ENCODE measurements at places on chromosomes 4 and X.

- no peak for DNase-seq
Measured at GRCh38 chr4:112677519-112678091, 40.7 kb downstream of the LARP7 start.

GRCh38 chr4:85050736-85051135 lies 84.2 kb upstream of the WDFY3 start:
- DNase-seq = no peak

- no peak for DNase-seq
Measured at GRCh38 chr4:40205259-40206198, 8.7 kb downstream of the RHOH start.

DNA sequence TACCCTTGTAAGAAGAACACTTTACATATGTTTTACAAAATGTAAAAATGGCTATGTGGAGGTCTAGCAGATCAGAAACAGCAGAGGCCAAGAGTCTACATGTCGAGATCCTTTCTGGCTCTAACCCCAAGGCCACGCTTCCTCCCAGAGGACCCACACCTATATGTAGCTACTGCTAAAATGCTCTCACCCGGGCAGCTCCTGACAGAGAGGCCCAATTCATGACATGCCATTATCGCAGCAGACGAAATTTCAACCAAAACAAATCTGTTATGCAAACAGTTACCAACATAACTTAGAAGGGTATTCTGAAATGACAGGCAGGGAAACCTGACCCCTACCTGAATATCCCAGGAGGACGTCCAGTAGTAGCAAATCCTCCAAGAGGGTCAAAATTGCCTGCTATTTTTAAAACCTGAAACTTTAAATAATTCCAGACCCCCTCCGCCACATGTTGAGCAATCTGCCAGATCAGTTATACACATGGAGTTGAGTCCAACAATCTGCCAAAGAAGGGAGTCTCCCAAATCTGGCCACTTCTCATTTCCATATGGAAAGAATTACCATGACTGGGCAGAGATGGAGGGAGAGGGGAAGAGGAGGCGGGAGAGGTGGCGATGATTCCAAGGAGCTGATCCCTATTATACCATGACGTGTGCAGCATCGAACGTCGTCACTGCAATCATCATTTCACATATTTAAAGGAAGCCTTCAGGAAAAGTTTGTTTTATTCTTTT lies 192.9 kb upstream of the TBL1X start:
- DNase-seq = no peak

DNA sequence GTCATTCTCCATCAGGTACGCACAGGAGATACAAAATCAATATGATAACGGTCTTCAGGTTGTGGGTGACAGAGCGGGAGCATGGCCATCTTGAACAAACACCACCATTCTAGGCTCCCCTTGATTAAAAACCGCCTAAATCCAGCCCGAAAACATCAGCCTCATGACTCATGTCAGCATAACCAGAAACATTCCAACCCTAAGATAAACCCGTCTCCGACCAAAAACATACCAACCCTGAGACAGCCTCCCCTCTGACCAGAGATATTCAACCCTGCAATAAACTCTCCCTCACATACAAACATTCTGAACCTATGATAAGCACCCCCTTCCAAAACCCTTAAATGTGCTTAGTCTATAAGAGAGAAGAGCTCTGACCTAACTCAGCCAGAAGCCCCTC lies 157.9 kb downstream of the DHRSX start:
- DNase-seq = no peak

DNA sequence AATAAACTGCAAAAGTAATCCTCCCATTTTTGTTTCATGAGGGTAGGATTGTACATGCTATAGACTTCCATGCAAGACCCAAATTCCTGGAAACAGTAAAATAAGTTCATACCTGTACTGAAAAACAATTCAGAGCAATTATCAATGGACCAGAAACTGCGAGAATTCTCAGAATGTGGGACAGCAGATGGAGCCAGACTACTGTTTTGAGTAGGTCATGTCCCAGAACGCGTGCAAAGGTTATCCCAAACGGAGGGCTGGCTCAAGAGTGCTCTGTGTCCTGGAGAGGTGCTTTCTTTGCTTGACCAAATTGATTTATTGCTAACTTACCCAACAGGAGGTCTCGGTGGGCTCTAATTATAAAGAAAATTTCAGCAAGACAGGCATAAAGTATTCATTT lies 1.7 kb upstream of the MAGEH1 start:
- no peak for DNase-seq

GRCh38 chr4:123790681-123791080 lies 394.1 kb downstream of the SPRY1 start:
- no peak for DNase-seq

DNA sequence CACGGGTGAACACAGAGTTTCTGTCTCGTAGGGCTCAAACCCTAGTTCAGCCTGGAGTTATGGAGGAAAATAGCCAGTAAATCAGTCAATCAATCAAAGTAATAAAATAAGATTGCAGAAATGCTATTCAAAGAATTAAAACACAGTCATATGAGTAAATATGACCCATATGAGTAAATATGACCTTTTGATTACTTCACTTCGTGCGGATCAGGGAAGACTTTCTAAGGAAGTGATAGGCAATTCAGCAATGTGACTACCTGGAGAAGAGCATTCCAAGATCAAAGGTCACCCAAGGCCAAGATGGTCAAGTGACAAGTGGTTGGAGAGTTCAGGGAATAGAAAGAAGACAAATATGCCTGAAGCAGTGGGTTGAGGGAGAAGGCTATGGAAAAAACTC lies 722.6 kb downstream of the ADGRL3 start:
- no peak for DNase-seq

DNA sequence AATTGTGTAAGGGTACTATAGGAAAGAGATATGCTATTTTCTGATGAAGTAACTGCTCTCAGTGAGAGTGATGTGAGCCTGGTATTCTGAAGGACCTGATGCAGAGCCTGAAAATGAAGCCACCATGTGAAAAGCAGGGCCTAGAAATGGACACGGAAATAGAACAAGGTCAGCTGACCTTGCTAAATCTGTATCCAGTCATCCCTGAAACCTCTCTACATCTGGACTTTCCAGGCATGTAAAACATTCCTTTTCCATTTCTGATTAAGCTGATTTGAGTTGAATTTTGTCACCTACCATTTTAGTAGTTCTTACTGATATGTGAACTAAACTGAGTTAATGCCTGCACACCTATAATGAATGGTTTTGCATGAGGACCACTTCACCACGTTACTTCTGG lies 72.4 kb upstream of the NEIL3 start:
- DNase-seq = no peak

DNA sequence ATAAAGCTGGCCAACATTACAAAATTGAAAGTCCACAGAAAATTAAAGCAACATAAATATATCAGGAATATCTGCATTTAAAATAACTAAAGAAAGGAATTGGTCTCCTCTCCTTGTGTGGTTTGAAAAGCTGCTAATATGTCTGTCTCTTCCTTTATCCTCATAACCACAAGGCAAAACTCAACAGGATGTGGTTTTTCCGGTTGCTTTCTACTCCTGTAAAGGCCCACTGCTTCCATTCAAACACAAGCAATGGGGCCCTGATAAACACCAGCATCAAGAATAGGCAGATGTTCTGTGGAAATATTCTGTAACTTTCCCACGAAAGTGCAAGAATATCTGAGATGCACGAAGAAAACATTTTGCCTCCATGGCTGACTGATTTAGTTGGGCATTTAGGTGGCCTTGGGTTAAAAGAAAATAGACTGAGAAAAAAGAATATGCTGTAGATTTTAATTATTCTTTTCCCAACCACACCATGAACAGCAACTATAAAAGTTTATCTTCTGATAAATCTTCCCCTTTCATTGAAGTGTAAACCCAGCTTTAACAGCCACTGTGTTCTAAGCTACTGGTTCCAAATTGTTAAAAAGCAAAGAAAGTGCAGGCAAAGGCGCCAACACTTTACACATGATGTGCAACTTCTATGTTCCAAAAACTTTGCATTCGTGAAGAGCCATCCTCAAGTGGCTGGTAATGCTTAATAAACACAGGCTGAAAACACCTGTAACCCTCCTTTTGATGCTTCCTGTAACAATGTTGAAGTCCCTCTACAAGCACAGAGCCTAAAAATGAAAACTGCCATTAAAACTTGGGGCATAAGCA lies 50.5 kb upstream of the NDST3 start:
- no peak for DNase-seq

DNA sequence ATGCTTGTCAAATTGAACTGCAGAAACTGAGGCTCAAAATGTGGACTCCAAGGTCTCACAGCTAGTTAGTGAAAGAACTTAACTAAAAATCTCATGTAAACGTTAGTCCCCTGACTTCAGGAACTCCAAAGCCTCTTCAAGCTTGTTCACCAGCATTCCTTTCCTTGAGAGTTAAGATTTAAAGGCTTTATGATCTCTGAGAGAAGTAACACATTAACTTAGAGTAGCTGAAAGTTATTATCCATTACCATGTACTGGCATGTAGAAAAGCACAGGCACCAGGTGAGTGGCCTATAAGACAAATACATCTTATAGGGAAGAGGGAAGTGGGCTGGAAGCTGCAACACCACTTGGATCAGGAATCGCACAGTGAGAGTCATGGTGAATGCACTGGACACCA lies 15.3 kb downstream of the PARM1 start:
- DNase-seq = no peak

DNA sequence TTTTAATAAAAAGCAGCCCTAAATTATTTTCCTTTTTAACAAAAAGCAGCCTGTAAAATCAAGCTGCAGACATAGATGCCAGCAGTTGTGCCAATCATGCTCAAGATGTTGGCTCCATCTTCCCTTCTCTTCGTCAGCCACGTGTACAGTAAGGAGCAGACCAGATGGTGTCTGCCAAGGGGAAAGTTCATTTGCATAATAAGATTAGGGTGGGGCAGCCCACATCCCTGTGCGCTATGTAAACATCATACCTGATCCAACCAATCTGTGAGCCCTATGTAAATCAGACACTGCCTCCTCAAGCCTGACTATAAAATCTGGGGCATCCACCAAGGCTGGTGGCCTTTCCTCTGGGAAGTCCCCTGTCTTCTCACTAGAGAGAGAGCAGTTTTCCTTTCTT lies 23.1 kb upstream of the C1GALT1C1 start:
- no peak for DNase-seq

All from stimulated activated CD8-positive, alpha-beta memory T cell treated with anti-CD3 and anti-CD28 coated beads, Interleukin-4, amount 100 ng/mL, for 1 hour (primary cell).